ENCODE measurements at places on chromosomes 7 and 10.

GRCh38 chr10:11573497-11573896, 38.0 kb downstream of the USP6NL start:
- DNase-seq = no peak

DNA sequence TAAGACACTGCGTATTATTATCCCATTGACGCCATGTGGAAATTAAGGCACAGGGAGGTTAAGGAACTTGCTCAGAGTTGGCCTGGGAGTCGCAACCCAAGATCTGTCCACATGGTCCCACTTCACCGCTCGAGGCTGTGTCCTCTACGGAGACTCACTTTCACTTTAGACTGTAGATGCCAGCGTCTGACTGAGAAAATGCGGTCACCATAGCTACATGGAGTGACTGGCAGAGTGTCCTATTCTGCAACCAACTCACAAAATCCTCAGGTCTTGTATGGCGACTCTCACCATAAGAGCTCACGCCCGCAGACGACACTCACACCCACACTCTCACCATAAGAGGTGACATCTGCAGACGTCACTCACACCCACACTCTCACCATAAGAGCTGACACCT, 257.9 kb downstream of the PTPRN2 start:
- no peak for DNase-seq

DNA sequence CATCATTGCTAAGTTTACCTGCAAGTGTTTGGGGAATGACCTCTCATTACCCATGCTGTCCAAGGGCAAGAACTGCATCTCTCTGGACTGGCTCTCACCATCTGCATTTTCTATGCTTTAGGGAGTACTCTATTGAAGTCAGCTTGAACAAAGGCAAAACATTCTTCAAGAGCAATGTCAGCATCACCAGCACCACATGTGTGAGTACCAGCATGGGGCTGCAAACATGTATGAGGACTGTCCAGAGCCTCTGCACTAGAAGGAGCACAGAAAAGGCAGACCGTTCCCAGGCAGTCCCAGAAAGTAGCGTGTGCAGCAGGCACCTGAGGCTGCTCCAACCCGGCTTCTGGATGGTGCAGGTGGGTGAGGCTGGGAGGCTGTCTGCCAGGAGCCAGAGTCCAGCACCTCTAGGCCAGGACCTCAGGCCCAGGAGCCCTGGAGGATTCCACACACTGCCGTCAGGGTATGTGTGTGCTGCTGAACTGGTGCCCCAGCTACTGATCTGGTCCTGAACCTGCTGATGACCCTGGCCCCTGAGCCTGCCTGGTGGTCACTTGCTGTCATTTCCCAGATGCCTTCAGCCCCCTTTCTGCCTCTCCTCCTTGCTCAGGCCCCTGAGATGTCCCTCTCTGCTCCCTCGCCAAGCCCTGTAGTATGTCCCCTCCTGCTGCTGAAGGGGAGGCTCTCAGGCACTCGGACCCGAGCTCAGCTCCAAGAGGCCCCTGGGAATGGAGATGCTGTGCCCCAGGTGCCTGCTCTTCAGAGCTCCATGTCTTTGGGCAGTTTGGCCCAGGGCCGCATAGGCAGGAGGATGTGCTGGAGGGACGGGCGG, 20.7 kb downstream of the ANTXRL start:
- DNase-seq = peak; percentile 45

GRCh38 chr10:93701866-93702209, 554 bp downstream of the FRA10AC1 start:
- DNase-seq = no peak

DNA sequence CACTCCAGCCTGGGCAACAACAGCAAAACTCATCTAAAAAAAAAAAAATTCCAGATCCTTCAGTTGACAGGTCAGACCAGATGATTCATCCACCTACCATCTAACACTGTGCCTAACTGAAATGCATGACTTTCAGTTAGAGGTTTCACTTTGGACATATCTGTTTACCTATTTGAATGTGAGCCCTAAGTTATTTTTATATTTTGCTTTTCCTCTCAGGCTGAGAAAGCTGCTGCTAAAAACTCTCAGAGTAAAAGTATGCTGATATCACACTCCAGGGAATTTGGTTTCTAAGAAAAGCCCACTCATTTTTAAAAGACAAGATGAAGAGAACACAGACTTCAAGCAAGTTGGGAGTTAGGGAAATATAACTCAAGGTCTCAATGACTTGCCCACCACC, 126.0 kb downstream of the SGMS1 start:
- DNase-seq = no peak

DNA sequence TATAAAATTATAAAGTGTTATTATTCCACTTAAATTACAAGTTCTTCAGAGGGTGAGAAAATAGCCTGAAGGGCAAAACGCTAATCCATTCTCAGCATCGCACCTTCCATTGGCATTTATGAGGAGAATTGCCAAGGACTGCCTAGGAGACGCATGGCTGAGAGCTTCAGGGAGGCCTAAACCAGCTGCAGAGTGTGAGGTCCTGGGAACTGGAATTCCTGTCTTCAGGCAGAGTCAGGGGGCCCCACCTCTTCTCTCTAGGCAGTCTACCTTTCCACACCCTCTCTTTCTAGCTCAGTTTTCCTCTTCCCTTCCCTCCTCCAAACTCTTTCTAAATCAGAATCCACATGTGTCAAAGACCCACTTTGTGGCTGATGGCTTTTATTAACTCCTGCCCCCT, 35.3 kb downstream of the LRRC72 start:
- no peak for DNase-seq

GRCh38 chr10:77212632-77213031, 425.0 kb downstream of the KCNMA1 start:
- DNase-seq = no peak

- no peak for DNase-seq
Observed at GRCh38 chr7:156082048-156083040, 270.1 kb upstream of the SHH start.

GRCh38 chr7:30463405-30464145, 15.0 kb downstream of the NOD1 start:
- no peak for DNase-seq

DNA sequence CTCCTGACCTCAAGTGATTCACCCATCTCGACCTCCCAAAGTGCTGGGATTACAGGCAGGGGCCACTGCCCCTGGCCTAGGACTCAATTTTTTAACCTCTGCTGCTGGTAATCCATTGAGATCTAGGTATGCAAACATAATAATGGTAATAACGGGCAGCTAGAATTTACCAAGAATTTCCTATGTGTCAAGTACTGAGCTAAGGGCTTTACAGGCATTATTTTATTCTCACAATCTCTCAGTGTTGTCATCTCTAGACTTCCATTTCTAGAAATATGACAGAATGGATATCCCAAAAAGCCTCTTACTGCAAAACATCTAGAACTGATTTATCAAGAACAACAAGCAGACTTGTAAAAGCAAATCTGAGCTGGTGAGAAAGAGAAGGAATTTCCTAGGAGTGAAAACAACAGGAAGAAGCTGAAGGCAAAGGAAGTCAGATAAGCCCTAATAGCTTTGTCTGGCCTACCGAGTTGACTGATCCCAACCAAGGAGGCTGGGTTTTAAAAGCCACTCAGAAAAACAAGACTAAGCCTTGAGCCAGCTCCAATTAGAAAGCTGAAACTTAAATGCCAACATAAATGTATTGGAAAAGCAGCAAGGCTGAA, 70.6 kb downstream of the CCDC71L start:
- no peak for DNase-seq

GRCh38 chr7:18384491-18385143, 110.9 kb upstream of the HDAC9 start:
- no peak for DNase-seq

DNA sequence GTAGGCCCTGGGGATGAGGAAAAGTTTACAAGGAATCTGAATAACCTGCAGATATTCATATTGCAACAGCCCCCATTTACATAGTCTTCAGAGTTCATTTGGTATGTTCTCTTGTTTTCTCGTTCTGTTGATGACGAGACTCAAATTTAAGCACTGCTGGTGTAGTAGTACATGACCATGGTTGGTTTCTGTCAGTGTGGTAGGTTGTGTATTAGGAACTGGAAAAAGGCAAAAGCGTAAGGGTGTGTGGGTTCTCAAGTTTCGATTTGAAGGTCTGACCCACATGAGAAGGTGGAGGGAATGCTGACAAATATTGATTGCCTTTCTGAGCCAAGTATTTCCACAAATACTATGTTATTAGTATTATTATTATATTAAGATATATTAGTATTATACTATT, 151.7 kb downstream of the AUTS2 start:
- DNase-seq = no peak

DNA sequence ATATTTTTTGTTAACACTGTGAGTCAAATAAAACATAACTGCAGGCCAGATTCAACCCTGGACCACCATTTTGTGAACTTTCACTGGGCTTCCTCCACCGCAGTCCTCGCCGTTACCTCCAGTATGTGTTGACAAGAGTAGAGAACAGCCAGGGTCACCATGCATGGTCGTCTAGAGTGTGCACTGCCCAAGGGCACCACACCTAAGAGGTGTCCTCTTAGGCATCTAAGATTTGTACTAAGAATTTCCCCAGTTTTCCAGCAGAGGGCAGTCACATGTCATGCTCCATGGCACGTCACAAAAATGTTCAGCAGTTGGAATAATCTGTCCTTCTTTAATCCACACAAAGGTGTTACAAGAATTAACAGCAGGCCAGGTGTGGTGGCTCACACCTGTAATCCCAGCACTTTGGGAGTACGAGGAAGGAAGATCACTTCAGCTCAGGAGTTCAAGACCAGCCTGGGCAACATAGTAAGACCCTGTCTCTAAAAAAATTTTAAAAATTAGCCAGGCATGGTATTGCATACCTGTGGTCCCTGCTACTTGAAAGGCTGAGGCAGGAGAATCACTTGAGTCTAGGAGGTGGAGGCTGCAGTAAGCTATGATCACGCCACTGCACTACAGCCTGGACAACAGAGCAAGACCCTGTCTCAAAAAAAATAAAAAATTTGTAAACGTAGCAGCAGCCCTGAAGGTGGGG, 71.2 kb upstream of the FOXK1 start:
- no peak for DNase-seq

DNA sequence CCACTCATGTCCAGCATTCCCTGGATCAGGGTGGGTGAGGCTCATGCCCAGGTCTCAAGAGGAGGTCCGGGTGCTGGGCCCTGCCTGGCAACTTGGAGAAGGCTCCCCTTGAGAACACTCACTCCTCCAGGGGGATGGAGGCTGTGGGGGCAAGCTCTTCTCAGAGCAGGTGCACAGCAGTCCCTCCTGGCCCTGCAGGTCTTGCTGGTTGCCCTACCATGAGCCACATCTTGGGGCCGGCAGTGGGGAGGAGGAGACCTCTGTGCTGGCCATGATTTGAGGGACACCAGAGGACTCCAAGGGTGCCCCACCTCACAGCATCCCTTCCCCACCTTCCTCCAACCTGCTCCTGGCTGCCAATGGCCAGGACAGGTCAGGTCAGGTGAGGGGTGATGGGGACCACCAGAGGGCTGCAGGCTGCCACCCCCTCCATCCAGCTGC, 87.4 kb upstream of the RET start:
- peak; percentile 53 for DNase-seq

GRCh38 chr10:109183366-109183765, 739.9 kb downstream of the XPNPEP1 start:
- no peak for DNase-seq

- no peak for DNase-seq
Observed at GRCh38 chr7:10212649-10213048, 761.0 kb upstream of the PHF14 start.

DNA sequence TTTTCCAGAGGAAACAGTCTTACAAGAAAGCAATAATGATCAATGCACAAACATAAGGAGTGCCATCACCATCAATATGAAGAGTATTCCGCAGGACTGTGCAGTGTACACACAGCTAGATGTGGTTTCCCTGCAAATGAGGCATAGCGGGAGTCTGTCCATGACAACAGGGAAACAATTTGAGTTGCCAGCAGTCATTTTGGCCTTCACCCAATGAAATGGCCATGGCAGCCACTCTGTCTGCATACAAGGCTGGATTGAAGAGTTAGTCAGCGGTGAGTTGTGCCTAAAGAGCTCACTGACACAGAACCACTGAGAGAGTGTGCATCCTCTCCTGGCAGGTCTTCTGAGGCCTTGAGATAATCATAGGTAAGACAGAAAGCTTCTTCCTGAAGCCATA, 303.3 kb downstream of the IPMK start:
- DNase-seq = no peak

- DNase-seq = no peak
Observed at GRCh38 chr7:105765846-105766245, 110.6 kb downstream of the ATXN7L1 start.

Data from upper lobe of right lung (tissue), 1 donor.